ENCODE measurements at places on chromosomes 4 and X.

DNA sequence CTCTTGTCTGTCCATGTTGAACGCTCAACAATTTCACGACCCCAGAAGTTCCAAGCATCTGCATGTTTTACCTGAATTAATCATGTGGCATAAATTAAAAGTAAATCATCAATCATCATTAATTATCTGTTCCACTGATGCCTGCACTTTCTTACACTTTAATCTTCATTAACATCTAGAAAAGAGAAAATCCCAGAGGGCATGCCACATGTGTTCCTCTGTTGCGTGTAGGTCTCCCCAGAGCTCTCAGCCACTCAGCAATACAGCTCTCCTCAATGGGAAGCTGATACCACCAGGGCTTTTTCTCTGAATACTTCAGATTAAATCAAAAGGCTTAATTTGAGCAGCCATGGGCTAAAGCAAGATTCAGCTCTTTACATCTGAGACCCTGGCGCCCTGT lies 722.4 kb upstream of the TENM3 start:
- ATAC-seq, result no peak

DNA sequence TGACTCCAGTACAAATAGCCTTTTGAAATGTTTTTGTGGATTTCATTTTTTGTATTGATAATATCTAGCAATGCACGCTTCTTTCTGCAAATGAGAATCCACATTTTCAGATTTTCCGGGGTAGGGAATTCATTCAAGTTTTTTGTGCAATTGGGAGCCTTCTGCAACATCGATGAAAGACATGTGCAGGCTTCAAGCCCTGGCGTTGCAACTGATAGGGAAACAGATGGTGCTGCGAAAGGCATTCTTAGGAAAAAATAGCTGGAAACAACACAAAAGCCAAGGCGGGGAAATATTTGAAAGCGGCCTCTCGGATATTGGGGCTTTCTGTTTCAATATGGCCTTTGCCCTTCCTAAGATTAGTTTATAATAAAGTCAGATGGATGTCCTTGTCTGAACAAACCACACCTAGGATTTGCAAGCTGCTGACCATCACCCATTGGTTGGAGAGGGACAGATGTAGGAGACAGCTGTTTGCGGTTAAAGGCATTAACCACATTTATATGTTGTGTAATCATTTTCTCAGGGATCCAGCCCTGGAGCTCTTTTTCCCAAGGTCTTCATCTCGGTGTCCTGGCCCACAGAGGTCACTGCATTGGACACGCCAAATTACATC lies 136.5 kb downstream of the PRKX start:
- ATAC-seq, result no peak

GRCh38 chrX:123447506-123447905 lies 263.4 kb downstream of the GRIA3 start:
- no peak for ATAC-seq

GRCh38 chr4:71293705-71294104 lies 45.1 kb upstream of the SLC4A4 start:
- no peak for ATAC-seq

DNA sequence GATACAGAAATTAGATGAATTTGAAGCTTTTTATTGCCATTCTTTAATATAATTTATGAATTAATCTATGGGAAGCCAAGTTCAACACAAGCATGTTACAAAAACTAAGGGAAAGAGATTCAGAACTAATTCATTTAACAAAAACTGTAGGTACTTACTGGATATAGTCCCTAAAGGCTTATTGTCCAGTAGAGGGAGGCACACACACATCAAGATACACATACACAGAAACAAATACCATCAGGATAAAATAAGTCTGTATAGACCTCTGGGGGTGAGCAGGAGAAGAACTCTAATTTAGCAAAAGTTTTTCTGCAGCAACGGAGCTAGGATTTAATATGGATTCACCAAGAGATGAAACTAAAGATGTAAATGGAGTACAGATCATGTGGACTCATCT lies 83.0 kb upstream of the IL13RA1 start:
- peak; percentile 69 for ATAC-seq

DNA sequence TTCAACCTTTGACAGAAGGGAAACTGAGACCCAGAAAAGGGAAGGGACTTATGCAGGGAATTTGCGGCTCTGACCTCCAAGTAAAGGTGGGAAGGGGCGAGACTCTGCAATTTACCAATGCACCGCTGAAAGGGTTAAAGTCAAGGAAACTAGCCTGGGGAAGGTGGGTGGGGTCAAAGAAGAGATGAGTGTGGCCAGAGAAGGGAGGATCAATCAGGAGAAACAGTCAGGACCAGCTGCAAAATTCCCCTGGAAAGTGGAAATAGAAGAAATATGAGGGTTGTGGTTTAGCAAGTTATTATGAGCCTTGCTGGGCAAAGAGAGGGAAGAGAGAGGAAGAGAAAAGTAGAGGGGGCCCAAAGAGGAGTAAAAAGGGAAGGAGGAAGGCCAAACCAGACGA lies 30.5 kb downstream of the STARD8 start:
- no peak for ATAC-seq

DNA sequence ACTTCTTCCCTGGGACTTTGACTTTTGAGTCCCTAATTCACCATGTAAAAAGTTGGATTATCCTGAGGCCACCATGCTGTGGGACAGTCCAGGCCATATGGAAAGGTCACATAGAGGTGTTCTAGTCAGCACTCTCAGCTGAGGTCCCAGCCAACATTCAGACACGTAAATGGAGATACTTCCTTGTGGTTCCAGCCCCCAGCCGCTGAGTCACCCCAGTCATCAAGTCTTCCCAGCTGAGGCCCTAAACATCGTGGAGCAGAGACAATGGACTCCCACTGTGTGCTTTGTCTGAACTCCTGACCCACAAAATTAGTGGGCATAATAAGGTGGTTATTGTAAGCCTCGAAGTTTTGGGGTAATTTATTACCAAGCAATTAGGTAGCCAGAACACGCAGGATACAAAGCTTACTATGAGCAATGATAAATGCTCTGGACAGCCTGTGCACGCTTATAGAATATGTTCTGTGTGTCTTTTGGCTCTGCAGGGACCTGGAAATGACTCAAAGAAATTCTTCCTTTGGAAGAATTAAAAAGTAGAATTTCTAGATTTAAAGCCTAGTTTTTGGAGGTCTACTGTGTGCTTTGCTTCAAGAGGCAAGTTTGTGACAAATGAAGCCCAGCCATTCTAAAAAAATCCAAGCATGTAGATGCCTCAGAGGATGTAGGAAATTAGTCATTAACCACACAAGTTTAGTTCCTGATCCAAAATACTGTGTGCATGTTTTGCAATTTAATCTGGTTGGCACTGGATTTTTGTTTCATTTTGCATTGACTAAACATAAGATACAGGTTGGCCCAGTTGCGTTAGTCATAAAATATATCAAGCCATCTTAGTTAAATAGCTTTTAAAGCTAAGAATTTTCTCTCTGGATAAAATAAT lies 33.2 kb upstream of the SLC9A7 start:
- ATAC-seq, result peak; percentile 91

GRCh38 chr4:169440446-169440845 lies 169.7 kb upstream of the SH3RF1 start:
- ATAC-seq, result no peak

DNA sequence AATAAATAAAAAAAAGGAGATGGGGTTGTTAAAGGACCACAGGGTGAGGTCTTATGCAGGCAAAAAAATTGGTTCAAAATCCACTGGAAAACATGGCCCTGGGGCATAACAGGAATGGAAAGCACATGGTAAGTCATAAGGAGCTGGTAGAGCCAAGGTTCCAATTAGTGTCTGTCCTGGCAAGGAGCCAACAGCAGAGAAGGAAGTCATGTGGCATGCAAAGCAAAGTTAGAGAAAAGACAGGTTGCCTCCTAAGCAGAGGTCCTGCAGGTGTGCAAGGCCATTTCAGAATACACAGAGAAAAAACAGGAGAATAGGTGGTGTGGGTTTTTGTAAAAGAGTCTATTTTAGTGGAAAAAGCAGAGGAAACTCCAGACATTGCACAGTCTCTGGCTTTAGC lies 1881.7 kb downstream of the ARAP2 start:
- ATAC-seq, result no peak

- no peak for ATAC-seq
These were observed 382.6 kb upstream of the NOCT start for GRCh38 chr4:138632856-138633579.

- ATAC-seq, result no peak
These were observed 14.9 kb upstream of the PDE5A start for GRCh38 chr4:119643306-119644042.

GRCh38 chr4:168694667-168695066 lies 197.8 kb downstream of the PALLD start:
- peak; percentile 84 for ATAC-seq

DNA sequence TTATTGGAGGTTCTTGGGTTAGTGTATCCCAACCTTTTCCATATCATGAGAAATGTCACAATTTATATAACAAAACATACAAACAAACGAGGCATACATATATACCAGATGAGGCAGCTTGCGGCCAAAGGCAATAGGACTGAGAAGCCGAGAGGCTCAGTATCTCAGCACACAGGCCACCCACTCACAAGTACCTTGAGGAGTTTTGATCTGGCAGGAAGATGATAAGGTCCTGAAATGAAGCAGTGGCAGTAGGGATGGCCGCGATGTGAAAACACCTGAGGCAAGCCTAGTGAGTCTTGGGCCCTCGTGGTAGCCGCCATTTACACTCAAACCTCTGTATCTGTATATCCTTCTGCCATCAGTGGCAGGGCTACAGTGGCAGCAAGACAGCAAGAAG lies 55.3 kb upstream of the PRPS1 start:
- no peak for ATAC-seq

GRCh38 chr4:139779691-139780090 lies 114.1 kb downstream of the MGST2 start:
- ATAC-seq, result no peak

DNA sequence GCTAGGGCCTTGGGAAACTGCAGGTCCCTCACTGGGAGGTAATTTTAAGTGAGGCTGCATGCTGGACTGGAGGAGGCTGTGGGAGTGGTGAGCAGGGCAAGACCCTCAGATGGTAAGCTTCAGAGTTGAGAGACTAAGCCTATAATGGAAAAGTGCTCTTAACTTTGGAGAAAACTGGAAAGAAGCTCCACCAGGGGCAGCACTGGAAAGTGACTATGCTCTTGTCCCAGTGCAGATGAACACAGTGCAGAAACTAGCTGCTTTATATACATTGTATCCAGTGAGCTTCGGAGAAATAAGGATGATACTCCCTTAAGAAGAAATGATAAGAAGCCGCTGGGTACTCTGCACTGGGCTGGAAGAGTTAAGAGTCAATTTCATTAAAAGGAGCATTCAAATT lies 3.2 kb upstream of the MAGEB2 start:
- ATAC-seq, result no peak

- no peak for ATAC-seq
These were observed 41.6 kb downstream of the HMX1 start for GRCh38 chr4:8830056-8830455.

GRCh38 chrX:129698150-129698549 lies 40.6 kb upstream of the XPNPEP2 start:
- no peak for ATAC-seq

DNA sequence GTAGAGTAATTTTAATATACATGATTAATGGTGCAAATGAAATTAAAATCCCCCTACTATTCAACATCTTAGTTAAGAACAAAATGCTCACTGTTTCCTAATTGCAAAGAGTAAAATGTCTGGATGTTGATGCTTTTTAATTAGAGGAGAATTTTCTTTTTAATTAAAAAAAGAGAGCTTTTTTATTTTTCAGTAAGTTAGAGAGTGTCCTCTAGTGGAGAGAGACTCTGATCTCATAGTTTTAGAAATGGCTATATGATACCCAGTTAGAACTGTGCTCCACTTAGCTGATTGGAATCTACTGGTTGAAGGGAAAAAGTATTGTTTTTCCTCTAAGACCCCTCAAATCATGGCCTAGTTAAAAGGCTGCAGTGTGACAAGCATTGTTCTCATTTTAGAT lies 312.0 kb upstream of the MAGEB2 start:
- no peak for ATAC-seq
